Thymus (tissue), 14 donors: ENCODE measurements at places on chromosomes 3 and 15. TPM values are rescaled to one million over a fixed set of nuclear protein-coding genes. Genes with fewer than 3 reads are reported as not detected.

GRCh38 chr3:119973018-119973646, 121.1 kb downstream of the GSK3B start:
- DNase-seq, result no peak

- DNase-seq, result no peak
Measured at GRCh38 chr3:79886204-79886603, 118.4 kb upstream of the ROBO1 start.

The KBTBD12 gene
- 0.42 TPM for total RNA-seq

DNA sequence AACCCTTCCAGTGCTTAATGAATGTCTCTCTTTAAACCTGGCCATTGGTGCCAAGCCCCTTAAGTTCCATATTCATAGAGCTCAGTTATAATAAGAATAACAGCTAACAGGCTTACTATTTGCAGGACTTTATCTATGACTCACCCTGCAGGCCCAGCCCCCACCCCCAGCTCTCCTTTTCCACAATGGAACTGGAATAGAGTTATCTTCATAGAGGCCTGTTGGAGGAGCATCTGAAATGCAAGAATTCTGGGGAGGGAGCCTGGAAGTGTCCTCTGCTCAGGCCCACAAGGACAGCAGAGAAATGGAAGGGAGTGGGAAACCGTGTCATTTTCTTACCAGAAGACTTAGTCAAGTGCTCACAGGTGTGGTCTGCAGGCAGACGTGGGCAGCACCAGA, 52.8 kb downstream of the SEMA5B start:
- DNase-seq, result no peak
